NCI-H748 treated with DMSO at 0.1 percent for 48 hours (cell line): ENCODE measurements at places on chromosomes 4 and X.

GRCh38 chr4:108097990-108098553, 70.7 kb downstream of the LEF1 start:
- no peak for DNase-seq

- DNase-seq, result no peak
Measured at GRCh38 chrX:2954541-2954940, 25.4 kb upstream of the ARSD start.

- no peak for DNase-seq
Measured at GRCh38 chr4:53012738-53013137, 150.6 kb downstream of the RASL11B start.

DNA sequence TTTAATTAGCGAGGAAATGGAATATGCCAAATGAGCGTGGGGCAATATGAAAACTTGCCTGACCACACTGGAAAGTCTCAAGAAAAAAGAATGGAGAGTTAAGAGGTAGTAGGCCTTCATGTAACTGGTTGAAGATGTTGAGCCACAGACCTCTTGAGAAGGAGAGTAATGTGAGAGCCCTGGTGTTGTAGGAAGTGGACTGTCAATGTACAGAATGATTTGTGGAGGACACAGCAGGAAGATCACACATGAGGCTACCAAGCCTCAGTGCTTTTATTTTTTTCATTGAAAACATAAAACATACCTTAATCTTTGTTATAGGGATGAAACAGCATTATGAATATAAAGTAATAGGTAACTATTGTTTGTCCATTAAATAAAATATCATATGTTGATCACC, 331.6 kb downstream of the UNC5C start:
- no peak for DNase-seq

DNA sequence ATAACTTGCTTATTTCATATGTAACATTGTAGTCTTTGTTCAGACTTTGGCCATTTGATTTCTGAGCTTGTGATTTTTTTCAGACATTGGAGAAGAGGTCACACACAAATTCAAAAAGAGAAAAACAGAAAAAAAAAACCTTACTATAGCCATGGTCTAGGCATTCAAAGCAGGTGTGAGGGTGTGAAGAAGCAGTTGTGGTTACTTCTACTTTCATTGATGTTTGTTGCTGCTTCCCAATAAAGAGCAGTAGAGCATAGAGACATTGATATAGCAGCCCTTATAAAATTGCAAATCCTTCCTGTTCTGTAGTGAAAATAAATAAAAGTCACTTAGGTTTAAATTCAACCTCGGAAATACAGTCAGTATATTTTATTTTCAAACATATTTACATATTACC, 671.6 kb downstream of the GRXCR1 start:
- DNase-seq, result no peak

DNA sequence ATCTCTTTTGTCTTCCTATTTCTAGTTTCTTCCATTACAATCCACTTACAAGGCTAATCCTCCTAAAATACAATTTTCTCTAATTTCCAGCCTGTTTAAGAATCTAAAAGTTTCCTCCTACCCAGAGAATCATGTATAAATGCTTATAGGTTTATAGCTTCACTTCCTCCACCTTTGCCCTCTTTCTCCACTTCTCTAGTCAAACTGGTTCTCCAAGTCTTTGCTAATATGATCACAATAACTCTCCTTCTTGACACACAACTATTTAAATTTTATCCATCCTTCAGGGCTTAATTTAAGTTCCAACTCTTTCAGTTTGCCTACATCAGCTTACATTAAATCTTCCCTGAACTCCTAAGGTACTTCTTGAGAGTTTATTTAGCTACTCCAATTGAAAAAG, 69.2 kb downstream of the RPS6KA6 start:
- DNase-seq, result no peak

DNA sequence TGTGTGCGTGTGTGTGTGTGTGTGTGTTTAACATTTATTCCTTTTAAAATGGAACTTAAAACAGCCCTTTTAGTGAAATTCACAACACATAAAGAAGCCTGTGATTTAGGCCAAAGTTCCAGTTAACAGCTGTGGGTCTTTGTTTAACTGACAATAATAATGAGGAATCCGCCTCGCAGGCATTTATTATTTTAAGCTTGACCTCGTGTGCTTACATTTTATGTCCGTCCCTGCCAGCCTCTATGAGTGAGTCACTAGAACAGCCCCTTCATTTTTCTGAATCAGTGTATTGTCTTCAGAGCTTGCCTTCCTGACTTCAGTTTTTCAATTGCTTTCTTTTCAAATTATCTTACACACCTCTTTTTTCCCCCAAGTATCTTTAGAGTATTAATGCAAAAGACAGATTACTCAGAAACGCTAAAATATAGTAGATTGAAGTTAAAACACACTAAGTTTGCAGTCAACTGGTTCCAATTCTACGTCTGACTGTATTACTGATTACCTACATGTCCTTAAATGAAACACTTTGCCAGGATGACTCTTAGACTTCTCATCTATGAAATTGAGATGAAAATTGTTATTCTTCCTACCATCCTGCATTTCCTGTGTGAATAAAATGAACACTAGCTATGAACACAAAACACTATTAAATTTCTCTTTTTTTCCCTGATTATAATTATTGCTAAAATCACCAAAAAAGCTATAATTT, 319.6 kb upstream of the HS3ST1 start:
- DNase-seq, result peak; percentile 31

DNA sequence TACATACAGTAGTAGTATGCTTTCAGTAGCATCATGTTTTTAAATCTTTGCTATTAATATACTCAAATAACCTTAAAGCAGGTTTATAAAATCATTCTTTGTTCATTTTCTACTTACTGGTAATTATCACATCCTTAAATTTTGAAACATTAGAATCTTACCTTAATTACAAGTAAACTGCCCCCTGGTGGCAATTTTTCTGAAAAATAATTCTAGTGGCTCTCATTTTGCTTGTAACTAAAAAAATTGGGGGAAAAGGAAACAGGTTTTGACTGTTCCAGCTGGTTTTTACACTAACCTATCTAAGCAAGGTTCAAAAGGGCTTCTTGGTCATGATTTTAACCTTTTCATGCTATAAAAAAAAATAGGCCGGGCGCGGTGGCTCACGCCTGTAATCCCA, 18.5 kb upstream of the DCAF4L1 start:
- DNase-seq, result no peak
